Stimulated activated CD4-positive, alpha-beta T cell treated with anti-CD3 and anti-CD28 coated beads, Interleukin-2, amount 100 ng/mL, for 24 hours (primary cell): ENCODE measurements at places on chromosomes 12 and 14.

DNA sequence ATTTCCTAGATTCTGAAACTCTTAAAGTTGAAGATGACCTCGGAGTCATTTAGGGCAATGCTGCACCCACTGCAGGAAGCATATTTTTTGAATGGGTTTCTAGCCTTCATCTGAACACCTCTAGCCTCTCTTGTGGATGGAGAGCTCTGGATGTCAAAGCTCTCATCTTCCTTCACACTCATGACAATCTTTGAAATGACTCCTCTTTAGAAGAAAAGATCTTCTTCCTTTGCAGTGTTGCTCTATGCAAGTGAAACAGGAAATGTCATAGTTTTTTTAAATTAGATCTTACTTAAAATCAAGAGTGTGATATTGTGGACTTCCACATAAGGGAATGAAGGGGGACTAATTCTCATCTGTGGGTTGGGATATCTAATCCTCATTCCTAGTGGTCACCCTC is 86.3 kb upstream of the GRIP1 start:
- no peak for DNase-seq

- DNase-seq: no peak
Observed at GRCh38 chr14:75341620-75342019, 63.0 kb downstream of the FOS start.

- no peak for DNase-seq
Observed at GRCh38 chr12:28620281-28620680, 430.0 kb downstream of the CCDC91 start.

GRCh38 chr14:52845081-52845480 is 53.7 kb upstream of the GNPNAT1 start:
- no peak for DNase-seq

DNA sequence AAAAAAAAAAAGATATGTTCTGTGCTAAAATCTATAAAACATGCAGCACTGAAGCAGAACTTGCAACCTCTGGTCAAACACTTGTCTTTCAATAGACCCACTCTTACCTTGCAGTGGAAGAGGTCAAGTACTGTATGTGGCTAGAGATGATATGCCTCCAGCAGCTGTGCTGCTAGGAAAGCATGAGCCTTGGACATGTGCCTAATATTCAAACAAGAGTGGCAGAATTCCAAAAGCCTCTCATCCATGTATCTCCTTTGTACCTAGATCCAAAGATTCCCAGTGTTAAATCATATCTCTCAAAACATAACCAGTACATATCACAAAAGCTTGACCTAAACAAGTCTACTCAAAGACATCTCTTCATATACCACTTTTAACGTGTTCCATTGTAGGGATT is 105.0 kb upstream of the CPNE8 start:
- DNase-seq: no peak

DNA sequence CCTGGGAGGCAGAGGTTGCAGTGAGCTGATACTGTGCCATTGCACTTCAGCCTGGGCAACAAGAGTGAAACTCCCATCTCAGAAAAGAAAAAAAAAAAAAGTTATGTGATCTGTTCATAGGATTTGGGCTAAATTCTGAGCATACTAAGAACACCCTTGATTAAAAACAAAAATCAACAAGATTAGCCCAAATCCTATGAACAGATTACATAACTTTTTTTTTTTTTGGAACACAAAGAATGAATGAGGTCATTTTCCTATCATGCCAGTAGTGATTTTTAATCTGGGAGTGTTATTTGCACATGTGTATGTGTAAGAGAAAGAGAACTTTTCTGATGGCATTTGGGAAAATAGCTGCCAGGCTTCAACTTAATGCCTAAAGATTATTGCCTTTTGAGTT is 208.7 kb downstream of the ERC1 start:
- no peak for DNase-seq

- no peak for DNase-seq
Observed at GRCh38 chr14:102817942-102818940, 41.0 kb downstream of the TRAF3 start.
